ENCODE measurements at places on chromosomes 5 and 9.
A peak's percentile ranks its signal among the peaks of the same experiment; 100 is the strongest.

DNA sequence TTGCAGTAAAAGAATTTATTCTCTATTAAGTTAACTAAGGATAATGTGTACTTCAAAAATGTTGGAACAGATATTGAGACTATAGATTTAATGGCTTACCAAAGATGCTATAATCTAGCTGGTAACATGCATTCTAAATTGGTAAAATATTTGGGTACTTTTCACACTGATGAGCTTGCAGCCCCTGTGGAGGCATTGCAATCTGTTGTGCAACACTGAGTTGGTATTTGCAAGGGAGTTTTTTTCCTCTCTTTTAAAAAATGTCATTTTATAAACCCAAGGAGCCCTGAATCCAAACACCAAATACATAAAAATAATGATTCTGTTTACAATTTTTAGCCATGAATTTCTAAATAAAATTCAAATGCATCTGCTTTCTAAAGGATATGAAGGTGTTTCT is 944.8 kb downstream of the DTWD2 start:
- DNase-seq, result no peak

- DNase-seq, result no peak
Measured at GRCh38 chr5:156584871-156585270, 257.9 kb downstream of the SGCD start.

- DNase-seq, result no peak
Measured at GRCh38 chr5:83751201-83751600, 30.5 kb upstream of the HAPLN1 start.

DNA sequence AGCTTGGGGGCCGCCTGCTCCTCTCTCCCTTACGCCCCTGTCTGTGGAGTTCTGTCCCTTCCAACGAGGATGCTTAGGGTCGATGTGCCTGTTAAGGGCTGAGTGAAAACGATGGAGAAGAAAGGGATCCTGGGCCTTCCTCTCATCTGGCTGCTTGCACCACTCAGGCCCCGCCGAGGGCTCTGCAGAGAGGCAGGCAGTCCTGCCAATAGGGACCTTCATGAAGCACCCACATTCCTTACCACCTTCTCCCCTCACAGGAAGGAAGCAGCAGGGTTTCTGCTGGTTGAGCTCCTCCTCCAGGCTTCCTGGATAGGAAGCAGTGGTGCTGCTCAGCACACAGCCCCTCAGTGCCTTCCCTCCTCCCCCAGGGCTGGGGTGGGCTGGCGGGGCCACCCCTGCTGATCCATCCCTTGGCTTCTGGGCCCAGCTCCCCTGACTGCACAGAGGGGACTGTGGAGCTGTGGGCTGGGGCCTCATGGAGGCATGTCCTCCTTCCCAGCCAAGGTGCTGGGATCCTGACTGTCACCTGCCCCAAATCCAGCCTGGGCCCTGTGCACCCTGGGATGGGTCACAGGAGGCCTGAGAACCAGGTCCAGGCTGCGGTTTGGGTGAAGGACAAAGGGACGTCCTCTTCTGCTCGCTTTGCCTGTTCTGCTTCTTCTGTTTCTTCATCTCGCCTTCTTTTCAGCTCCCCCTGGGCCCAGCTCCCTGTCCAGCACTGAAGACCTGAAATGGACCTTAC is 50.5 kb downstream of the AHRR start:
- DNase-seq, result peak; percentile 23

- DNase-seq, result no peak
Measured at GRCh38 chr5:10578293-10578665, 14.4 kb downstream of the ANKRD33B start.

DNA sequence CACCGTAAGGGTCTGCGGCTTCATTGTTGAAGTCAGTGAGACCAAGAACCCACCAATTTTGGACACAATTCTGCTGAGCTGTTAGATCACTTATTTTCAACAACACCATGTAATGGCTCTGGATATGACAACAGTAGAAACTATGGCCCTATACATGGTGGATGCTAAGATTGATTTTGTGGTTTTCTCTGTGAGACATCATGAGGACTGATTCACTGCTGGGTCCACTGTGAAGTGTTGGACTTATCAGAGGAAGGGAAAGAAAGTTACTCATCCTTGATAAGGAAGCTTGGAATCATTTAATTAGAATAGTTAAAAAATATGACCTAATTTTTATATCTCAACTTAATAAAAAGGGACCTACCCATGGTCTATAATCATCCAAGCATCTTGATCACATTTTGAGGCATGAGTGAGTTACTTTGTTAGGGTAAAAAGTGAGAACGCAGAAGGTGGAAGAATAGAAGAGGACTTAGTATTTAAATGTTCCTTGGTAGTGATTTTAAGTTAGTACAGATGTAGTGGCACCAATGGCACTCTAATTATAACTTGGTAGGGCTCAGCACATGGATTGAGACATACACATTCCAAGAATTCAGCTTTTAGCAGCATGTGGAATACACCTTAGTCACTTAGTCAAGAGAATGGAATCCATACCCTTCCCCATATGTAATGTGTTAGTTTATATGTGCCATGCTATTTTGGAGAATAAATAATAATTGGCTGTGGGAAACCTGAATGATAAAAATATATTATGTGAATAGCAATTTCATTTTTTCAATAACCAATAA is 123.5 kb upstream of the CD180 start:
- DNase-seq, result no peak

DNA sequence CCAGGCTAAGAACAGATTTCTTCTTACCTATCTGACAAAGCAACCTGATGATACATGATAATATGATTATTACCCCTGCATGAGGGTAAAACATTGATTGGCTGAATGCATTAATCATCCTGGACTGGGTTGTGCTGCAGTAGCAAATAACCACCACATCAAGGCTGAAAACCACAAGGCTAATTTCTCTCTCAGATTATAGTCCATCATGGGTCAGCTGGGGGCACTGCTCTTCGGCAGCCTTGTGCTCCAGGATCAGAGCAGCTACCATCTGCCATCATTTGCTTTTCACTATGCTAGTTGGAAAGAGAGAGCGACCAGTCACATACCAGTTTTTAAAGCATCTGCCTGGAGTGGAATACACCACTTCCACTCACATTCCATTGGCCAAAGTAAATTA is 383.5 kb downstream of the RASEF start:
- no peak for DNase-seq

GRCh38 chr9:133477992-133478850 is 678 bp downstream of the SLC2A6 start:
- no peak for DNase-seq

DNA sequence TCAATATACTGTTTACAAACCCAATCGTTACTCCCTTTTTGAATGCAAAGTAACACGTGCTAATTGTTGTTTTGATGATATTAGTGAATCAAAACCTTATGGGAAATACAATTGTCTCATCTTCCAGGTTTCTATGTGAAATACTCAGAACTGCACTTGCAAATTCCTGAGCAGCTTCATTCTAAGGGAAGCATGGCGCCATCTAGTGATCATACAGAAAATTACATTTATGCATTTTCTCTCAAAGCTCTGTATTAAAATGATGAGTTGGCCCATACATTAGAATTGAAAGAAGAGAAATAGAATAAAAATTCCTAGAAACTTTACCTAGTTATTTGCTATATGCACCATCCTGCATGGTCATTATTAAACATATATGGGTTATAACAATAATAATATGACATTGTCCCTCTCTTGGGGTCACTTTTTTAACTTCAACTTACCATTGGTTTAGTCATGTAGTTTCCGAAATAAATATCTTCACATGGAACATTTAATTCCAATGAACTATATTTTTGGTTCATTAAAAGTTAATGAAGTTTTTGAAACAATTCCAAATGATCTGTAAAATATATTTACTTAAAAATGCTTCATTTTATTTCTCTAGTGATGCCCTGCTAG is 220.0 kb downstream of the PDE4D start:
- DNase-seq, result no peak

- no peak for DNase-seq
Measured at GRCh38 chr9:94919376-94920098, 193.0 kb downstream of the AOPEP start.

DNA sequence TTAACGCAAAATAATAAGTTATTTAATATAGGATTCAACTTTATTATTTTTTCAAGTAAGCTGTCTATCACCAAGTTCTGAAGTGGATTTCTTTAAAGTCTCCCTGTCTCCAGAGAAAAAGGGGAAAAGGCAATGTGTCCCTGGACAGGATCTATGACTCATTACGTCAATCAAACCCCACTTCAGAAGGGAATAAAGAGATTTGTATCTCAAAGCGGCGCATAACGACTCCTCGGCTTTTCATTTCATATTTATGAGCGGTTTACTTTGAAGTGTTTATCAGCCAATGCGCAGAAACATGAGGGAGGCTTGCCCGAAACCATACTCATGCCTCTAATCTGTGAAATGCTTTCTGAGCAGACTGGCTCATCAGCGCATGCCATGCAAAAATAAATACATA is 938.6 kb upstream of the WWC1 start:
- DNase-seq, result no peak

GRCh38 chr9:84305497-84306131 is 34.9 kb downstream of the SLC28A3 start:
- DNase-seq, result no peak

DNA sequence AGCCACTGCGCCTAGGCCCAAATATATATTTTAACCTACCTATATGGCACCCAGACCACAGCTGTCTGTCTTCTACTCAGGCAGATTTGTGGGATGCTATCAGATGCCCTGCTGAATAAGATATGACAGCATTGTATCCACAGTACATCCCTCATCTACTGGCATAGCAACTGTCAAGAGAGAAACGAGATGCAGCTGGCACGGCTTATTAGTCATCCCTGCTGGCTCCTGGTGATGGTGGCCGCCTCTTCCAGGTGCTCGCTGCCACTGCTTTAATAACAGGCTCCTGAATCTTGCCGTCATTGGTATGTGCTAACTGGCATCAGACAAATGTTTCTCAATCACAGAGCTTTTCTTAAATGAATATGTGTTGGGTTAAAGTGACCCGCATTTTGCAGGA is 34.0 kb downstream of the B4GALT1 start:
- no peak for DNase-seq

GRCh38 chr5:10329820-10330481 is 22.2 kb upstream of the CMBL start:
- DNase-seq, result no peak

GRCh38 chr9:73131461-73131860 is 20.2 kb upstream of the ANXA1 start:
- no peak for DNase-seq

- DNase-seq, result no peak
Measured at GRCh38 chr5:53343187-53343586, 137.2 kb upstream of the FST start.

DNA sequence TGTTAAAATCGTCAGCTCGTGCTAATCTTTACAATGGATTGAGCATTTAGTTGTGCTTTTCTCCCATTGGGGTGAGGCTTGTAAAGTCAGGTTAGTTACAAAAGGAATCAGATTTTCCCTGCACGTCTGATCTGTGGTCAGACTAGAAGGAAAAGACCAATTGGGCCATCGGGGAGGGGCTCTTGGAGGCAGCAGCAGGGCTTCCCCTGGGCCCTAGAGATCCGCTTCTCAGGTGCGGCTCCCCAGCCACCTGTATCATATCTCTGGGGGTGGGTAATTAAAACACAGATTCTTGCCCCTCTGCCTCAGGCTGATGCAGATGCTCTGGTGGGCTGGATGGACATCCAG is 200.3 kb downstream of the HSPA4 start:
- no peak for DNase-seq
